ENCODE measurements at places on chromosomes 7 and 10.
A peak's percentile ranks its signal among the peaks of the same experiment; 100 is the strongest.

GRCh38 chr7:24908166-24908565, 71.8 kb downstream of the OSBPL3 start:
- no peak for DNase-seq

GRCh38 chr7:22399091-22399490, 42.1 kb upstream of the RAPGEF5 start:
- no peak for DNase-seq

GRCh38 chr10:94546901-94547185, 1.3 kb downstream of the HELLS start:
- DNase-seq: no peak

GRCh38 chr10:112896273-112896672, 53.8 kb upstream of the TCF7L2 start:
- DNase-seq: no peak

- DNase-seq: no peak
Observed at GRCh38 chr10:8721650-8722049, 667.2 kb downstream of the GATA3 start.

GRCh38 chr7:11540271-11540761, 291.7 kb downstream of the THSD7A start:
- no peak for DNase-seq

GRCh38 chr7:133961724-133962123, 165.4 kb upstream of the LRGUK start:
- peak; percentile 1 for DNase-seq

DNA sequence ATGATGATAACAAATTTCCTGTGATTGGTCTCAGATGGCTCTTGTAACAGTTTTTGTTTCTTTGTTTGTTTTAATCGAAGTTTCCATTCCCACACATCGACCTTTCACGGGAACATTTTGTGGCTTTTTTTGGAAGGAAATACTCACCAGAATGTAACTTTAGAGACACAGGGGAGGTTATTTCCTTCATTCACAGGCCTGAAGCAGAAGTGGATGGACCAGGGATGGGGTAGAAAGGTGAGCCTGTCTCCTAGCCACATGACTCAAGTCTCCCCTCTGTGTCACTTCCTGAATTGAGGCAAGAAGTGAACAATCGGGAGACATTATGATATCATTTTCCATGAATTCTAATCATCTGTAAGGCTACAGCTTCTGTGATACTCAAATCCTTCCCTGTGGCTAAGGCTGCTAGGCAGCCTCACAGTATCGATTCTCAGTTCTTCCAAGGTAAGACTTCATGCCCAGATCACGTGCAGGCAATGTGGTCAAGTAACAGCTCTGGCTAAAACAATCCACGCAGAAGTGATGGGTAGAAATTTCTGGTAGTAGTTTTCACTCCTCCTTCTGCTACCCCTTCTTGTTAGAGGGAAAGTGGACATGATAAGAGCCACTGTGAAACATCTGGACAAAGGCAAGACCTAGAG, 203.9 kb upstream of the NEBL start:
- peak; percentile 32 for DNase-seq

DNA sequence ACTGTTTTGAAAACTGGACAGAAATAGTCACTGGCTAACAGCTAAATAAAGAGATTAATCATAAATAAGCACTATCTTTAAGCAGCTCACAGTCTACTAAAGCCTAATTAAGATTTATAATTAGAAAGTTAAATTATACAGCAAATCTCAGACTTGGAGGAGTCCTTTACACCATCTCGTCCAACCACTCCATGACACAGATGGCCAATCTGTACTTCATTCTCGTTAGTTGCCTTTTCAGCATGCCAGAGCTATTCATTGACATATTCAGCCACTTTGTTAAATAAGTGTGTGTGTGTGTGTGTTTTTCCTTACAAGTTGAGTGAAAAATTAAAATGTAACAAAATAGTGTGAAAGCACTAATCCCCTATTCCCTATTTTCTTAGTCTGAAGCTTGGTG, 1066.7 kb downstream of the CNTNAP2 start:
- DNase-seq: no peak
